ENCODE measurements at places on chromosomes 6 and 20.

DNA sequence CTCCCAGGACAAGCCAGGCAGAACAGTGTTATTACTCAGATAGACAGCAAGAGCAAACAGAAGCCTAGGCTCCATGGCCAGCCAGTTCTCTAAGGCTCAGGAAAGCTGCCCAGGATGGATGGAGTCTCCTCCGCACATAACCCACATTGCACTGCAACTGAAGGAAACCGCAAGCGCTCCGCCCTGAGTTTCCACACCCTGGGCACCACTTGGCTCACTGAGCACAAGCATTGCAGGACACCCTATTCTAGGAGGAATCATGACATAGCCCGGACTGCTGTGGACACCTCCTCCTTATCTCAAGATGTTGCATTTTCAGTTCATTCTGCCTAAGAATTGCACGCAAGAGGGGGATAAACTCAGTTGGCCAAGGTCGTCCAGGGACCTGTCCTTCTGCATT is 42.9 kb downstream of the LINC00237 start:
- DNase-seq = no peak

GRCh38 chr6:81892891-81893290 is 140.4 kb upstream of the TENT5A start:
- no peak for DNase-seq

- no peak for DNase-seq
These were observed 177.4 kb upstream of the PLN start for GRCh38 chr6:118370722-118371121.

DNA sequence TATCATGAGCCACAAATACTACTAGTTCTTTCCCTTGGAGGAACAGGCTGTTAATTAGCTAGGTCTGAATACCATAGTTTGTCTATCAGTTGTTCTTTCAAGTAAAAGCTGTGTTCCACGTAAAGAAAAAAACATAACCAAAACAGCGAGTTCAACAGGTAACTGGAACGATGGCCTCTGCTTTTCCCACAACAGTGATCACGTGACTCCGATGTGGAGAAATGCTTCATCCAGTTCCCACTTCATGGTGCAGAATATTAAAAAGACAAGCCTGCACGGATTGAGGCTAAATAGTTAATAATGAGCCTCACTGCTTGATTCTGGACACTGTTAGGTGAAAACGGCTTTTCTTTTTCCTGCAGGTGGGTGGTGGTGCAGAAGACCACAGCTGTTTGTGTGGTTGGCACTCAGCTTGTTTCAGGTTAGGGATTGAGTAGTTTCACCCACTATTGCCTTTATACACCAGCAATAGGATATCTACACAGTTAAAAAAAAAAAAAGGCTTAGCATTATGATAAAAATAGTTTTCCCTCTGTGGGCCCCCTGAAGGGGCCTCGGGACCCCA is 88.1 kb downstream of the DACT2 start:
- no peak for DNase-seq

GRCh38 chr6:12137480-12137879 is 125.4 kb downstream of the HIVEP1 start:
- DNase-seq = peak; percentile 21

GRCh38 chr6:26472549-26473290 is 15.0 kb downstream of the BTN2A1 start:
- no peak for DNase-seq

DNA sequence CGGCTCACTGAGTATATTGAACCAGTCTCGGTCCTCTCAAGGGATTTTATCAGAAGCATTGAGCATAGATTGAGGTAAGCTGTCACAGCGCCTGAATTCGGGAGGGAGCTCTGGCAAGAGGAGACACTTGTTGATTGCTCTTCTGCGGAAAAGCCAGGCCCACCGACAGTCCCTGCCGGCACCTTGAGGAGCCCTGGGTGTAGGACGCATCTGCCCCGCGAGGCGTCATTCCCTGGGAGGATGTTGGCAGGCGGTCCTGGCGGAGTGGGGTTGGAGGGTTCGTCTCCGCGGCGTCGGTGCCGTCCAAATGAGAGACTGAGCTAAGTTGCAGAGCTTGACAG is 843 bp downstream of the FBXO9 start:
- DNase-seq = no peak

DNA sequence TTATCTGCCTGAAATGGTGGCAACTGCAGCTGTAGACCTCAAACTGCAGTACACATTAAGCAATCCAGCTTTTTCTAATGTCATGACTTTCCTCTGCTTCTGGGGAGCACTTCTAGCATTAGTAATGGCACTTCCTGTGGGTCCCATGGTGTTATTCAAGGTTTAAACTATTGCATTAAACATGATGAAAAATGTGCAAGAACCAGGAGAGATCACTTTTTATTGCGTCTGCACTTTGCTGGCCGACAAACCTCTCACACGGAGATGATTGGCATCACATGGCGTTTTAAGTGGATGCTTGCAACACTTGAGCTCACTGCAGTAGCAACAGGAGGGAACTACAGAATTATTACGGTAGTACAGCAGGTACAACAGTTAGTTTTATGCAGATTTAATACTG is 148.4 kb downstream of the HIVEP2 start:
- no peak for DNase-seq

DNA sequence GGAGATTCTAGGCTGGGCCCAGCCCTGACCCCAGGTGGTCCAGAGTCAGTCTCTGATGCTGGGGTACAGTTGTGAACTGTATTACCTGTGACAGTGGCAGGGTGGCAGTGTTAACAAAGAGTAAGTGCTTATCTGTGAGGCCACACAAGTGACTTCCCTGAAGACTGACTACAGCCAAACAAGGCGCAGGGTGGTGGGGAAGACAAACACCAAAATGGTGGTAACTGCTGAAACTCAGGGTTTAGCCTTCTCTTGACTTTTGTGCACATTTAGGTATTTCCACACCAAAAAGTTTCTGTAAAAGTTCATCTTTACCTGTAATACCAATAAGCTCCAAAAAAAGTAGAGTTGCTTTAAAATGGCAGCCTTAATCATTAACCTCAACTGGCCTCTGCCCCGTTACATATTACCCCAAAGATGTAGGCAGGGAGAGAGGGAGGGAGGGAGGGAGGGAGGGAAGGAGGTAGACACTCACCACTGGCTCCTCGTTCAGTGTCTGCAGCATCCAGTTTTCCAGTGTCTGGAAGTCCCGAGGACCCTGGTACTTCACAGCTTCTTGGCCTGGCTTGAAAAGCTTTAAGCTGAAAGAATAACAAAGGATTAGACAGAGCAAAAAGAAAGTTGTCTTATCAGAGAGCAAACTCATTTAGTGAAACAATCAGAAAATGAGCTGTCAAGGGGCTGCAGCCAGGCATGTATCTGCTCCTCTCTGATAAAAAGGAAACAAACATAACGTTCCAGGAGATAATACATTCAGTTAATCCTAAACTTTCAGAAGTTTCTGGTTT is 11.3 kb downstream of the TXNDC5 start:
- no peak for DNase-seq

DNA sequence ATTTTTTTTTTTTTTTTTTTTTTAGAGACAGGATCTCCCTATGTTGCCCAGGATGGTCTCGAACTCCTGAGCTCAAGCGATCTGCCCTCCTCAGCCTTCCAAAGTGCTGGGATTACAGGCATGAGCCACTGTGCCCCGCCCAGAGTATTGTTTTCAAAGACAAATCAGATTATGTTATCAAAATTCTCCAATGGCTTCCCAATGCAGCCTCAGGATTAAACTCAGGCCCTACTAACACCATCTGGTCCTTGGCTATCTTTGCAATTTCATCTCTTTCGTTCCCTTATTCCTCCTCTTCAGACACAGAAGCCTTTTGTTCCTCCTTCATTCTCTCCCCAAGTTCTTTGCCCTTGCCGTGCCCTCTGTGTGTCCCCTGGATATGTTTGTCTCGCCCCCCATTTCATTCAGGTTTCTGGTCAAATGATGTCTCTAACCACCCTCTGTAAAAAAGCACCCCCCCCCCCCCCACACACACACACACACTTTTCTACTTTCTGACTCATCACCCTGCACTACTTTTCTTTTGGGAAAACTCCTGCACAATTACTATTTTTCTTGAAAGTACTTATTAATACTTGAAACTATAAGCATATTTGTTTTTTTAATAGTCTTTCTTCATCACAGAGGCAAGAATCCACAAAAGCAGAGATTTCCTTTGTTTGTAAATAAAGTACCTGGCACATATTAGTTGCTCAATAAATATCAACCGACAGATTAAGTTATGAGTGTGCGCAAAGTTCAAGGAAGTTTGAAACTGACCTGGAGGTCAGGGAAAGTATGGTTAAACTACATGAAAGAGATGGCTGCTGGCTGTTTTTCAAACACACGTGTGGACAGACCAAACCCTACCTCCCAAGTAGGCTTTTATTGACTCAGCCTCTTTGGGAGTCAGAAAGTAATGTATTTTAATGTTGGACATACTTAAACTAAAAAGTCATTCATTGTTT is 16.7 kb downstream of the BTN1A1 start:
- no peak for DNase-seq

- no peak for DNase-seq
These were observed 130.1 kb upstream of the MTHFD1L start for GRCh38 chr6:150735341-150735851.

DNA sequence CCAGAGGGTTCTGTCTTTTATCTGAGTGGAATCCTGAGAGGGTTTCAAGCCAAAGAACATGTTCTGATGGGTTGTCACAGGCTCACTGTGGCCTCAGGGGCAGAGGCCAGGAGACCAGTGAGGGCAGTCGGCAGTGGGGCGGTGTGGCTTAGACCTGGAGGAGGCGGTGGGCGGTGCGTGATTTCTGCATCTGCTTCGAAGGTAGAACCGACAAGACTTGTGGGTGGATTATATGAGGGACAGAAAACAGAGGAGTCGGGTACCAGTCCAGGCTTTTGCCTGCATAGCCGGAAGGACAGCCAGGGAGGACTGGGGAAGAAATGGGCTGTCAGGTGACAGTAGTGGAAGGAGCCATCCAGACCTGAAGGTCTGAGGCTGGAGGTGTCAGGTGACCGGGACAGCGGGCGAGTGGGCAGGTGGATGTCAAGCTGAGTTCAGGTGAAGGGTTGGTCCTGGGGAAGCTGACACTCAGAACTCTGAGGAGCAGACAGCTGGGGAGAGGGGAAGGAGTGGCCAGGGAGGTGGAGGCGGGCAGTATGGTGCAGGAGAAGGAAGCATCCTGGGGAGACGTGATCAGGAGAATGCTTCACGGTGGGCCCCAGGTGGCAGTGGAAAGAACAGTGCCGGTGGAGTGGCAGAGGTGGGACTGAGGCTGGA is 3.1 kb downstream of the CTSZ start:
- no peak for DNase-seq

DNA sequence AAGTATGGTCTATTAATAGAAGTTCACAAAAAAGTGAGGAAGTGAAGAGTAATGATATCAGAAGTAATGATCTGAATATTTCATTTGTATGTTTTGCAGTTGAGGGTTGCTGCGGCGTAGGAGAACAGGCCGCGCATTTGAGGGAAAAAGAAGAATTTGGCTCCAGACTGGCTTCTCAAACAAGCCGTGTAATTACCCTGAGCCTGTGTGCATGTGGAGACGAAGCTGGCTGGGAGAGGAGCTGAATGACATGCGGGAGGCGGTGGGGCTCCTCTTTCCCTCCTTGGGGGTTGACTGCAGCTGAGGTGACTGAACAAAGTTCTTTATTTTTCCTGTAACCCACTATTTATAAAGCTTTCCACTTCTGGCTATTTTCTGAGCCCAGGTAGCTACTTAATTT is 115.5 kb upstream of the AFDN start:
- DNase-seq = no peak

GRCh38 chr20:49450281-49450721 is 32.2 kb downstream of the KCNB1 start:
- no peak for DNase-seq

DNA sequence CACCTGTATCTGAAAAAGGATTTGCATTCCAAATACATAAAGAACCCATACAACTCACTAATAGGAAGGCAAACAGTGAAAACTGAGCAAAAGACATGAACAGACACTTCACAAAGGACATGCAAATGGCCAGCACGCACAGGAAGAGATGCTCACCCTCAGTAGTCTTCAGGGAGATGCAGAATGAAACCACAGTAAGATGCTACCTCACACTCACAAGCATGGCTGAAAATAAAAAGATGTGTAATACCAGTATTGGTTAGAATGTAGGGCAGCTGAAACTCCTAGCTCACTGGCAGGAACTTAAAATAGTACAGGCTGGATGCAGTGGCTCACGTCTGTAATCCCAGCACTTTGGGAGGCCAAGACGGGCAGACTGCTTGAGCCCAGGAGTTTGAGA is 64.6 kb downstream of the SNX5 start:
- DNase-seq = no peak

- DNase-seq = peak; percentile 57
These were observed 1.3 kb downstream of the BLCAP start for GRCh38 chr20:37526238-37526838.

DNA sequence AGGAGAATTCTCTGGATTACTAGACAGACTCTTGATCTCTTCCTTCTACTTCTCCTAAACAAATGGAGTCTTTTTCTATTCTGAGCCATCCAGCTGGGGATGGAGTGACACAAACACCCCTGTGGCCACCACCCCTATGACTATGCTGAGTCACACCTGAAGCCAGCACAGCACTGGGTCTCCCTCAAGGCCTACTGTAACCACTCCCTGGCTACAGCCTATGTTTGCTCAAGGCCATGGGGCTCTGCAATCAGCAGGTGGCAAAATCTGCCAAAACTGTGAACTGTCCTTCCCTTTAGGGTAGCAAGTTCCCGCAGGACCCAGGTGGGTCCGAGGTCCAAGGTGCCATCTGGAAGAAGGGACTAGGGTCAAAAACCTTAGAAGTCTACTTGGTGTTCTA is 132.3 kb downstream of the TINAG start:
- DNase-seq = no peak

DNA sequence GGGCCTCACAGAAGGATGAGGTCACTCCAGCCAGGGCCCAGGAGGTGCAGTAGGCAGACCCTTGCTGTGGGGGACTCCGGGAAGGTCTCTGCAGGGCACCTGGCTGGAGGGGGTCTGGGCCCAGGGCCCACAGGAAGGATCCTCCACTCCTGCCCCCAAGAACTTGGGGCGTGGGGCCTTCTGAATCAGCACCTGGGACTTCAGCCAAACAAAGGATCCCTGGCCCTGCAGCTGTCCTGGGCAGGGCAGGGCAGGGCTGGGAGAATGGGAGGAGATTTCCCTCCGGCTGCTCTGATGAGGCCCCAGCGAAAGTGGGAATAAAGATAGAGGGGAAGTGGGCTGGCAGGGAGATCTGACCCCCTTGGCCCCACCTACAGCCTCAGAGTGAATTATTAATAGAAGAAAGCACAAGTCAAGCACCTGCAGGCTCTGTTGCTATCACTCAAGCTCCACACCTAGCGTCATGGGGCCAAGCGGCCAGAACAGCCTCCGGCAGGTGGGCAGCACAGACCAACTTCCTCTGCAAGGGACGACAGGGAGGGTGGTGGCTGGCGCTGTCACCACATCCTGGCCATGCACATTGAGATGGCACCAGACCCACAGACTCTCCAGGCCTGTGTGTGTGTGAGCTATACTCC is 61.6 kb upstream of the MRPS10 start:
- DNase-seq = no peak

All from COLO829 (cell line).